Mesenteric fat pad (tissue), 1 donor: ENCODE measurements at places on chromosomes 2 and 18. TPM values are rescaled to one million over a fixed set of nuclear protein-coding genes. Genes with fewer than 3 reads are reported as not detected.

STEAP3 gene
- total RNA-seq, result 15.2 TPM

- DNase-seq, result no peak
Measured at GRCh38 chr2:44642123-44642857, 280.5 kb downstream of the CAMKMT start.

DNA sequence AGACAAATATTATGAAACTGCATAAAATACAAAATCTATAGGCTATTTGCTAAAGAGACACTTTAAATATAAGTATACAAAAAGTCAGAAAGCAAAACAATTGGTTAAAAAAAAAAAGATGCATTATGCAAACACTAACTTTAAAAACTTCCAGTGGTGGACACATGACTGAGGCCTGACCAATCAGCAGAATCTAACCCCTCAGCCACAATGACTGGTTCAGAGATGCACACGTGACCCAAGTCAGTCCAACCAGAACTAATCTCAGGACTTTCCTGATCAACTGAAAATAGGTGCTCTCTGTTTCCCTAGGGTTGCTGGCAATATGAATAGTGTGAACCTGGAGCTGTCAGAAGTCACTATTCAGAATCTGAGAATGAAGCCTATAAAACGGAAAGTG, 22.7 kb downstream of the DNER start:
- DNase-seq, result no peak

KHK gene
- total RNA-seq, result 4.7 TPM

DNA sequence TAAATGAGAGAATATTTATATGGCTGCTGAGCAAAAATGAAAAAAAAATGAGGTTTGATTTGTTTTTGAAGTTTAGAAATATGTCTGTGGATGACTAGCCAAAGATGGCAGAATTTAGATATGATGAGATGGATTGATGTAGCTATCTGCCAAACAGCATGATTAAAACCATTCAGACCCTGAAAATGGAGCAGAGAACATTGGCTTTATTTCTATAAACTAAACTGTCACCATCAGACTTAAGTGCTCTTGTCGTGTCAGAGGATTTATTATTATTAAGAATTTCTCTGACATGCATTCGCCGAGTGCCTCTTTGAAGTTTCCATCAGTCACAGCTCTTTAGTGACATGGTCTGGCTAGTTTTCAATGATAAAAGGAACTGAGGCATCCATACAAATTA, 151.7 kb downstream of the LRRTM4 start:
- DNase-seq, result no peak

DPP10 gene
- total RNA-seq, result not detected
